Muscle of arm (tissue), 14 donors: ENCODE measurements at places on chromosomes 2 and 18. TPM values are rescaled to one million over a fixed set of nuclear protein-coding genes. Genes with fewer than 3 reads are reported as not detected.

Gene APOB
- 1.4 TPM for polyA plus RNA-seq

GRCh38 chr2:64141674-64142405 is 2.4 kb downstream of the PELI1 start:
- peak; percentile 33 for DNase-seq

GRCh38 chr18:10080372-10080771 is 166.6 kb downstream of the VAPA start:
- DNase-seq: no peak

Gene UGT1A5
- not detected for polyA plus RNA-seq

DNA sequence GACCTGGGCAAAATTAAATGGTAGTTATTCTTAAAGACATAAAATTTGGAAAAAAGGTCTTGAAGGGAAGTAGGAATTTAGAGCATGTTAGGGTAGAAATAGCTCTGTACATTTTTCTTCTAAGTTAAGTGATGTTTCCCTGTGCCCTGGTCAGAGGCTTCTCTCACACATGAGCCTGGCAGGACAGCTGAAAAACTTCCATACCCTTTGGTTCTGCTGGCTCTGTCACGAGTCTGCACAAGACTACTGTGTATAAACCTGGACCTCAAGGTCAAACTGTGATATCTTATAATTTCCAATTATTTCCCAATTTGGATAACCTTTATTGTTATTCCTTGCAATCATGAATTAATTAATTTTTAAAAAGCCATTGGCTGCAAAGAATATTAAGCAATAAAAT is 664.7 kb downstream of the BCL11A start:
- no peak for DNase-seq

Gene CCDC85A
- polyA plus RNA-seq: 3.4 TPM

DNA sequence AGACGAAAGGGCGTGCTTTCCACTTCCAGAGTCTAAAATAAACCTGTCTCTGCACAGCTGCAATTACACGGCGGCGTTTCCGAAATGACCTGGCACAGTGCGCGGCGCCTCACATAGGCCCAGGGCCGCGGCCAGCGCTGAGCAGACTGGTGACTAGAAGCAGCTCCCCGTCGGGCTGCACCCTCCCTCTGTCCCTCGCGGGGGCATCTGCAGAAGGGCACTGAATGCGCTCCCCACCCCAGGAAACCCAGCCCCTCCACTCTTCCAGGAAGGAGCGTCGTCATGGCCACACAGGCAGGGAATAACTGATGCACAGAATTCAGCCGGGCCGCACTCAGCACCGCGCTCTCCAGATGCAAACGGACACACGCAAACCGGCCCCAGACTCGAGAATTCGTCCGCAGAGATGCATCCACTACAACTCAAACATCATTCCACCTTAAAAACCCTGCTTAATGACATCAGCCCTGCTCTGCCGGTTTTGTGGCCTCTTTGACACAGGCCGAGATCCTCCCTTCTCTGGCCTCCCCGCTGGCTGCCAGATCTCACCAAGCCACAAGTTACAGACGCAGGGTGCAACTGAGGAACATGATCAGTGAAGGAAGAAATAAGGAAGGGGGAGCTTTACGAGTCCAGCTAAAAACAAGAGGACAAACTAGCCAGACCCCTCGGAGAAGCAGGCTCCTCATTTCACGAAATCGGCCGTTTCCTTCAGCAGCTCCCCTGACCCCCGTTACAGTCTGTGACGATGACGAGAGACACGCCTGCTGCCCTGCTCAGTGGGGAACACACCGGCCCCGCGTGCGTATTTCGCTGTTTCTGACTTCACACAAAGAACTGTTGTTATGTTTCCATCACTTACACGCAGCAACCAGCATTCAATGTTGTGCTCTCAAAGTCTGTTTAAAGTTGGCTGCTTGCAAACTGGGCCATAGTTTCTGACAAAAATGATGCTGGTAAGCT is 40.2 kb downstream of the MBP start:
- DNase-seq: no peak
